ENCODE measurements at places on chromosomes 5 and 9.

- no peak for DNase-seq
These were observed 99.3 kb upstream of the SPOCK1 start for GRCh38 chr5:137598399-137598798.

DNA sequence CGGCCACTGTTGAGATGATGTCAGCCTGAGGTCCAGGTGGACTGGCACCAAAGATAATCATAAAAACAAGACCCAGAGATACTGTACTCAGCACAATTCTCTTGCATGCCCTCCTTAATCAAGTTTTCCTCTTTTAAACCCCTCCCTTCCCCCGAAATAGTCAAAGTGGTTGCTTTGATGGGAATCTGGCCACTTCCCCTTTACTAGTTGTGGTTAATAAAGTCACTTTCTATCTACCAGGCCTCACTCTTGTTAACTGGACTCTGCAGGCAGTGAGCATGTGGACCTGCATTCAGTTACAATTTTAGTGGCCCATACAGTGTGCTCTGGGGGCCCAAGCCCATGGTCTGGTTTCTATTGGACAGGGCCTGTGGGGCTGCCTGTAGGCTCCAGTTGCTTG lies 17.5 kb downstream of the FBP2 start:
- DNase-seq: no peak

- no peak for DNase-seq
These were observed 41.9 kb downstream of the KIF2A start for GRCh38 chr5:62347928-62348327.

GRCh38 chr9:89522261-89522958 lies 24.5 kb upstream of the SEMA4D start:
- no peak for DNase-seq

All from NCI-H2227 treated with DMSO at 0.1 percent for 48 hours (cell line).